ENCODE measurements at places on chromosomes 5 and 9.

DNA sequence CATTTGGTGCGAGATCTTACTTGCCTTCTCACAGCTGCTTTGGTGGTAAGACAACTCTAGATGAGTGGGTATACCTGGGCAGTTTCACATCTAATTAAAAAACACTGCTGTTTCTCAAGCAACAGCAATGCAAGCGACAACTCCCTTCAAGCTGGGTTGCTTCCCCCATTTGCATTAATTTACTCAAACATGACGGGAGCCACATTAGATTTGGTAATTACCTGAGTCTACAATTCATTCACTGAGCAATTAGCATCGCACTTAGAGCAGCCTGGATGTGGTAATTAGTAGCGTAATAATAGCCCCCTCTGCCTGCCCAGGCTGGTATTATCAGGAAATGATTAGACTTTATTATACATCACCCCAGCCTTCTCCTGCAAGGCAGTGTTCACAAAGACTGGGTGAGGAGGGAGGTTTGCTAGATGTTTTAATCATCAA lies 73.4 kb downstream of the FBXO38 start:
- DNase-seq, result no peak

DNA sequence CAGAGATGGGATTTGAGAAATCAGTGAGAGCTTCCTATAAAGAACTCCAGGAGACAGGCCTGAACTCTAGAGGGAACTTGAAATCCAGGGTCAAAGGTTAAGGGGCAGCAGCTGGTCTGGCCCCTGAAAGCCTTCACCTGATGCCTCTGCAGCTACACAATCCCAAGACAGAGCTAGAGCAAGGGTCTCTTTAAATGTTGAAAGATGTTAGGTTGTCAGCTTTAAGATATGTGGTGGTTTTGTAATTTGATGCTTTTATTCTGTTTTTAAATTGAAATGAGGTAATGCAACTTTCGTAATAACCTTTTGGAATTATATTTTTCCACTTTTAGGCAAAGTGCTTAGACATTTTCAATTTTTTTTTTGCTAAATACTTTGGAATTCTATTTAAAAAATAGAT lies 2.4 kb downstream of the SOWAHA start:
- no peak for DNase-seq

DNA sequence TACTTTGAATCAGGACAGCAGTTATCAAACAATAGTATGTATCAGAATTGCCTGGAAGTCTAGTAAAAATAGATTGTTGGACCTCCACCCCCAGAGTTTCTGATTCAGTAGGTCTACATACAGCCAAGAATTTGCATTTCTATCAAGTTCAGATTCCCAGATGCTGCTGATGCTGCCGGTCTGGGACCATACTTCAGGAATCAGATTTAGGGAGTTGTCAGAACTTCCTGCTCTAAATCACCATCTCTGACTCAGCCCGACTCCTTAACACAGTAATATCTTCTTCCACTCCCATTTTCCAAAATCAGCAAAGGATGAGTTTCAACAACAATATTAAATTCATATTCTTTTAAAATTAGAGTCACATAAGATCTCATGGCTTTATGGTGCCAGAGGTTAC lies 227.2 kb upstream of the TMEM161B start:
- no peak for DNase-seq

- DNase-seq, result no peak
Observed at GRCh38 chr5:36651761-36652685, 45.6 kb downstream of the SLC1A3 start.

GRCh38 chr9:136950656-136951276 lies 1.3 kb upstream of the LCN12 start:
- no peak for DNase-seq

GRCh38 chr5:162824360-162824759 lies 613.0 kb upstream of the CCNG1 start:
- no peak for DNase-seq

GRCh38 chr9:93600504-93600903 lies 24.1 kb downstream of the PHF2 start:
- peak; percentile 16 for DNase-seq

GRCh38 chr9:14935106-14935751 lies 25.0 kb upstream of the FREM1 start:
- DNase-seq, result no peak

GRCh38 chr5:98635656-98636055 lies 137.8 kb upstream of the RGMB start:
- no peak for DNase-seq

All from activated T-cell treated with anti-CD3 and anti-CD28 coated beads, Interleukin-2, amount 50 U/mL, for 48 hours (primary cell).